ENCODE measurements at places on chromosomes 5 and 9.

DNA sequence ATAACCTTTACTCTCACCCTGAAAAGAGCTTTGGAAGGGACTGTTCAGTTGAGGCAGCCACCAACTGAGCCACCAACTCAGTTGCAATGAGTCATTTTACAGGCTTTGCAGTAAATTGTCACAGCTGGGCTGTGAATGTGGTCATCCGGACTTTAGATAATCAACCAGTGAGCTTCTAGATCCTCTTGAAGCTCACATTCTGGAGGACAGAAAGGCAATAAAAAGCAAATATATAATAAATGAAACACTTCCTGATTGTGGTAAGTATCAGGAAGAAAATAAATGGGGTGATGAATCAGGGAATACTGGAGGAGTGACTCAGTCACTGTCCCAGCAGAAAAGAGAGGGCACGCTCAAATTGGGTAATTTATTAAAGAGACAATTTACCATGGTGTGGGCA lies 13.2 kb upstream of the C5orf58 start:
- DNase-seq = no peak

DNA sequence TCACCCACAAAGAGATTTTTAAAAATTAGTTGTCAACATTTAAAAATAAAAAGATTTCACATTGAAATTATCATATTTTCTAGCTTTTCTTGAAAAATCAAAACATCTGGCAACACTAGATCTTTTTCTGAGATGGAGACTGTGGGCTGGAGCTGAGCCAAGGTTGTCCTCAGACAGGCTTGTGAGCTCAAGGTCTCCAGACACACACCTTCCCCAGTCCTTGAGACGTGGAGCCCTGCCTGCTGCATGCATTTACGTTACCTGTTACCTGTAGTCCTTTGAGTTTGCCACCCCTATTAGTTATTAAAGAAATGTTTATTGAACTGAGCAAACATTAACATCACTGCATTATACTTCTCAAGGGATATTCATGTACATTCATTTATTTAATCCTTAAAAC lies 87.5 kb upstream of the TLE1 start:
- no peak for DNase-seq

- DNase-seq = no peak
These were observed 179.2 kb downstream of the RFK start for GRCh38 chr9:76215066-76215465.

GRCh38 chr5:119282628-119283027 lies 73.2 kb upstream of the TNFAIP8 start:
- DNase-seq = no peak

- DNase-seq = peak; percentile 92
These were observed 75.4 kb upstream of the ARAP3 start for GRCh38 chr5:141757402-141757801.

DNA sequence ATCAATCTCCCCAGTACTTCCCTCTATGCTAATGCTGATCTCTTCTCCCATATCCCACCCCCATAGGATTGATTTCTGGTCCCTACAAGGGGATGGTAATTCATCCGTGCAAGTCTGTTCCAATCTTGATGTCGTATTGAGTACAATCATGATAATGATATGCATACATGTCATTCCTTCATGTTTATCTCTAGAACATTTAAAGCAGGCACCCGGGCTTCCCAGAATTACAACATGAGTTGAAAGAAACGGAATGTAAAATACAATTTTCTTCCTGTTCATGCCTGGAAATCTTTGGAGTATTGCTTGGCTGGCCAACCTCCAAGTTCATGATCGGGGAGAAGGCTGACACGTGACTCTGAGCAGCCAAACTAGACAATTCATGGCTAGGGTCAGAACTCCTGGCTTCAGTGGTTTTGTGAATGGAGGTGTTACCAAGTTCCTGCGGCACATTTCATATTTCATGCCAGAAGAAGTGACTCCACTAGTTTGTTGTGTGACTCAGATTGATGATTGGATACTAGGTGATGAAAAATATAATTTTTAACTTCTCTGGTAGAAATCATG lies 66.6 kb downstream of the C9orf152 start:
- DNase-seq = no peak

- DNase-seq = no peak
These were observed 14.3 kb upstream of the ANXA1 start for GRCh38 chr9:73137286-73137899.

- no peak for DNase-seq
These were observed 133.8 kb downstream of the MRPS30 start for GRCh38 chr5:44942524-44943001.

DNA sequence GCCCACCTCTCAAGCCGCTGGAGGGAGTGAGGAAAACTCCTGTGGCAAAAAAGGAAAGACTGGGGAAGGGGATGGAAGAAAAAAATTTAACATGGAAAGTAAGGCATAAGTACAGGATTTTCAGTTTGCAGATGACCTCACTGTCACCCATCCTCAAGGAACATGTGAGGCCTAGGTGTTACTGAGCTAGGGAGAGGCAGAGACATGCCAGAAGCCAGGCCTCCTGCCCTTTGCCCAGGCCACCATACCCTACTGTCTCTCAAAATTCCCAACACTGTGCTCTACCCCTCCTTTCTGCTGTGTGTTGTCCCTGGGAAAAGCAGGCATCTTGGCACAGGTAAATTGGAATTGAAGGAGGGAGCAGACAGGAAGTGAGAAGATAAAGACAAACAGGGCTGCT lies 4.4 kb upstream of the MGAT1 start:
- DNase-seq = no peak

DNA sequence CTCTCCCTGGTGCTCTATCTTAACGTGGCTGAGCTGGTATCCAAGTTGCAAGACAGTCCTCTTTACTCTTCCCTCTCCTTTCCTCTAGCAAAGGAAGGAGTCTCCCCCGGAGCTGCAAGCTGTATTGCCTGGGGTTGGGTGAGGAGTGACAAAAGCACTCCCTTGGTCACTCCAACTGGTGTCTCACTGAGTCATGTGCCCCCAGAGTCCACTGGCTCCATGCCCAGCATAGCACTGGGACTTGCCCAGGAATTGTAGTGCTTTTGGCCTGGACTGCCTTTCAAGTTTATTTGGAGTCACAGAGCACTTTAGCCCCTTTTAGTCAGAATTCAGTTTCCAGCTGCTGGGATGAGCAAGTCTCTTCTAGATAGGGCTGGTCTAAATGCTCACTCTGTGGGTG lies 82.6 kb upstream of the FST start:
- DNase-seq = peak; percentile 80

GRCh38 chr9:136426787-136427186 lies 12.9 kb downstream of the INPP5E start:
- DNase-seq = peak; percentile 62

DNA sequence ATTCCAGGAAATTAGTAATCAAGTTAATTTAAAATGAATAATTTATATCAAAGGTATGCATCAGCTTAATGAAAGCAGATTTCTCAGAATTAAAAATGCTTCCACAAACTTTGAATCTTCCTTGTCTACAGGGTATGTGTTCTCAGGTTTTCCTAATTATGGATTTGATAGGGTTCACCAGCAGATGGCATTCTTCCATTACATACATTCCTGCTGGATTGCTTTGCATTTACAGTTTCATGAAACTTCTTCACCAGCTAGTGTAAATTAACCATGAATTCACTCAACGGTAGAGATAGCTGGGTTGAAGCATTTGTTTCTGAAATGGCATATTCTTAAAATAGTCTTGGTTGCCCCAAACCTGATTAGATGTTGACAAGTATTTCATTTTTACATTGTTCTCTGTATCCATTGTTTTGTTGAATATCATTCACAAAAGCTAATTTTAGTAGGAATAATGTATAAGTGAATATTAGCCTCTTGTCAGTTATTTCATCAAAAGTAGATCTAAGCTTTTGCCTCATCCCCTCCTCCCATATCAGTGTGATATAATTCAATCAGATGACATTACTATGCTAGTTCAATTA lies 68.7 kb upstream of the WDR41 start:
- no peak for DNase-seq

GRCh38 chr9:88805217-88805943 lies 185.9 kb upstream of the S1PR3 start:
- no peak for DNase-seq

GRCh38 chr5:135216471-135217343 lies 182.3 kb downstream of the MACROH2A1 start:
- DNase-seq = no peak

- DNase-seq = no peak
These were observed 125.5 kb downstream of the ENC1 start for GRCh38 chr5:74514888-74515551.

DNA sequence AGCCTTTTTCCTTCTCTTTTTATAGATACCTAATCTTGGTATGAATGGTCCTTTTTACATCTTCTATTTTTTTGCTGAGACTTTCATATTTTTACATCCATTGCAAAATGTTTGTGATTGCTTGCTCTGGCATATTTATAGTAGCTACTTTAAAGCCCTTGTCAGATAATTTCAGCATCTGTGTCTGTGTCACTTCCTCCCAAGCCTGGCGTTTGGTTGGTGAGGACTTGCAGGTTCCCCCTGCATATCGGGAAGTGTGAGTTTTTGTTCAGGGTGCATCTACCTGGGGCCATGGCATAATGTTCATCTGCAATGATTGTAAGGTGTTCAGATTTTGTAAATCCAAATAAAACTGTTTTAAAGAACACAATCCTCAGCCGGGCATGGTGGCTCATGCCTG lies 8.9 kb downstream of the FBXW5 start:
- no peak for DNase-seq

Data from posterior cingulate gyrus (tissue), 11 donors.